Vagina (tissue), 2 donors: ENCODE measurements at places on chromosomes 2 and 18. TPM values are rescaled to one million over a fixed set of nuclear protein-coding genes. Genes with fewer than 3 reads are reported as not detected.

GRCh38 chr2:196503398-196503797 lies 136.1 kb upstream of the CCDC150 start:
- DNase-seq, result no peak

Gene UGT1A5
- total RNA-seq, result 1.2 TPM

Gene CRIM1
- 60.4 TPM for total RNA-seq

Gene CGREF1
- 2.2 TPM for total RNA-seq

Gene EGR4
- total RNA-seq, result not detected

- no peak for DNase-seq
These were observed 49.5 kb upstream of the KIDINS220 start for GRCh38 chr2:8886876-8887275.

- DNase-seq, result no peak
These were observed 27.2 kb downstream of the G6PC2 start for GRCh38 chr2:168928113-168928831.

- no peak for DNase-seq
These were observed 1.5 kb downstream of the MTA3 start for GRCh38 chr2:42569883-42570282.

GRCh38 chr2:75632091-75632701 lies 14.4 kb upstream of the MRPL19 start:
- no peak for DNase-seq

GRCh38 chr2:108620656-108621055 lies 86.4 kb downstream of the LIMS1 start:
- no peak for DNase-seq
